Activated CD4-positive, alpha-beta T cell treated with anti-CD3 and anti-CD28 coated beads for 24 hours (primary cell): ENCODE measurements at places on chromosomes 3 and 15.

DNA sequence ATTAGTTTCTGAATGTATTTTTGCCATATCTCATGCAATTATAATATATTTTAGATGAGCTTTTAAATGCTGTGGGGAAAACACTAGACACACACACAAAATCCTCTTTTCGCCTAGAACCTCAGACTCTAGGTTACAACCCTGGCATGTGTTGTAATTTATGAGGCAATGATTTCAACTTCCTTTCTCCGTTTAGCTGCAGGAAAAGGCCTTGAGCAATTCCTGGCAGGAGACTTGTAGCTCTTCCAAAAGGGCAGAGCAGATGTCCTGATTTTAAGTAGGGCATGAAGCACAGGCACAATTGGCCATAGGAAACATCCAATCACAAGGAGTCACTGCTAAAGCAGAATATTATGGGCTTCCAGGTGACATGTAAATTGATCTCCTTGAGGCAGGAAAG, 82.0 kb downstream of the GPR156 start:
- no peak for DNase-seq

DNA sequence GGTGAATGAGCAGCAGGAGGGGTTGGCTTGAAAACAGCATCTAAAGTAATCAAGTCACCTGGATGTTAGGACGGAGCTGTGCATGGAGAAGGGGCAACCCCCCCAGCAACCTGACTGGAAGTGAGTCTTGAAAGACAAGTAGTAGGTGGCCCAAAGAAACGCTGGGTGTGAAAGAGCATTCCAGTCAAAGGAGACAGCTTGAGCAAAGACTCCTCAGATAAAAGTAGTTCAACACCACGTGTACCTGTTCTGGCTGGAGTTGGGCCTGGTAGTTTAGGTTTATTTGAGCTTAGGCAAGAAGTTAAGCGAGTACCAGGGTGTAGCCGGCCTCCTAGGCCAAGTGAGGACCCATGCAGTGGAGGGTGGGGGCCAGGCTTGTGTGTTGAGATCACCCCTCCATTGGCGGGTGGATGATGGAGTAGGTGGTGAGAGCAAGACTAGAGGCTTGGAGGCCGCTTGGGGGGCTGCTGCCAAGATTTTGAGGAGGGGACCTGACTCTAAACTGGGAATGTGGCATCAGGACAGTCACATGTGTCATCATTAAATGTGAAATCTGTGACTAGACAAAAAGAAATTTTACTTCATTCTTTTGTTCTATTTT, 61.3 kb downstream of the ABHD2 start:
- no peak for DNase-seq

DNA sequence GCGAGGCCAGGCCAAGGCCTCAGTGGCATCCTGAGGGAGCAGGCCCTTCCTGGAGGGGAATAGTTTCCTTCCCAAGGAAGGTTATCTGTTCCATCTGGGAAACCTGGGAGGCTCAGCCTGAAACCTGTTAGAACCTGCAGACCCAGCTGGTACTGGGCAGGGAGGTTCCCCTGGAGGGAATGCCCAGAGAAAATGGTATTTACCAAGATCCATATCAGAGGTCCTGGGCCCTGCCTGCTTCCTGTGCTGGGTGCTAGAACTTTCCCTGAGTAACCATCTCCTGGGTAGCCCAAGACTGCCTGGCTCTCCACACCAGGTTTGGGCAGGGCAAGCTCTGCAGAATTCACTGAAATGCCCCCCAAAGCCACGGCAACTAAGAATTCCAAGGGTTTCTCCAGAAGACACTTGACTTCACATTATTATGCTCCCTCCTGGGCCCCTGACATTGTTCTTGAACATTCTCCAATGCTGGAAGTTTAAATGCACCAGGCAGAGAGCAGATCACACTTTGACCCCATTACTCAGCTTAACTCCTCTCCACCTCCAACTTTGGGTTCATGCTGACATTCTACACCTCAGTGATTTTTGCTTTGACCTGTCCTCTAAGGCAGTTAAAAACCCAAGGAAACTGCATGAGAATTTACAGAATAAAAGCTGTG, 2.0 kb downstream of the CA12 start:
- DNase-seq, result no peak

- no peak for DNase-seq
These were observed 60.6 kb downstream of the THRB start for GRCh38 chr3:24433838-24434591.

DNA sequence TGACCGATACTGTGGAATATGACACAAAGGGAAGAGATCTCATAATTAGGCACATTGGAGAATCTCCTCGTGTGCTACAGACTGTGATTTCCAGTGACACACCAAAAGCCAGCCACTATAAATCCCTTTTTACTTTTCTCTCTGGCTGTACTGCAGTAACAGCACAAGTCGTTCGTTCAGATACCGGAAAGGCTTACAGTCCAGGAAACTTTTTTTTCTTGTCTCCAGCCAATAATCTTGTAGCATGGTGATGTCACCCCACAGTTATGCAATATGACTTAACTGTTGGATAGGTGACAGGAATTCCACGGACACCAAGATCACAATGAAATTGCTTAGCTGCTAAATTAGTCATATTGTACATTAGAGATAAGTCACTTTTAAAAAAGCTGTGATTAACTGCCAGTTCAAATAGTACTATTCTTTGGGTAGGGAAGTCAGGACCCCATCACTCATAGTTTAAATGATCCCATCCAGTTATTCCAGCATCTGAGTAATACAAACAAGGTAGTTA, 36.3 kb upstream of the TSC22D2 start:
- DNase-seq, result no peak

DNA sequence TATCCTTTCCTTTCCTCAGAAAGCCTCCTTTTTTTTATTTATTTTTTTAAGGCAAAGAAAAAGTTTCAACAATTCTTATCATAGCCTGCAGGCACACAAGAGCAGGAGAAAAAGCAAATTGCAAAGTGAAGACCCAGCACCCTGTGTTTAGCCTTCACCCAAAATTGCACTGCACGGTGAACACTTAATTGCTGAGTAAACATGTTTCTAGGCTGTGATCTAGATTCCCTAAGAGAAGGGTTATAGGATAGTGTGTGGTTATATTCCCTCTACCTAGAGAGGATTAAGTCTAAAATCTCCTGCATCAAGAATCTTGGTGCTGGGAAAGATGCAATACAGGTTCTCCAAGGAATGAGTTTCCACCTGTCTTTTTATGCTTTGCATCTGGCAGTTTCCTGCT, 70.2 kb upstream of the BFSP2 start:
- DNase-seq, result no peak
